ENCODE measurements at places on chromosomes 2 and 18.

GRCh38 chr18:2146092-2146491 is 425.2 kb downstream of the METTL4 start:
- no peak for DNase-seq

DNA sequence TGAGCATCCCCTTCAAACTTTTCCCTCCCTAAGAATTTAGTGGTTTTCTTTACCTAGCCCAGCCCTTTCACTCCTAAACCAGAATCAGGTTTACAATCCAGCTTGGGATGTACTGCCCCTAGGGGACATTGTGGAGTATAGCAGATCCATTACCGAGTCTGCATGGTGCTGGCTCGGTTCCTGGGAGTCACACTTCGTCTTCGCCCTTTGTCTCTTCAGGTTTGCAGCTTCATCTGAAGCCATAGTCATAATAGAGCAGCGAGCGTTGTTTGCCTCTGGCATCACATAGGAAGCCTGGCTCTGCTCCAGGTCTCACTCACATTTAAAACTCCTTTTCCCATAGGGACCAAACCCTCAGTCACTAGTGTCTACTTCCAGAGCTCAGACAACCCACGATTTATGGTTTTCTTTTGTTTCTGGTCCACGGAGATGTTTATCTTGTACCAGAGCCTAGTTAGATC is 16.8 kb upstream of the LYPD6 start:
- DNase-seq: peak; percentile 83

- no peak for DNase-seq
Measured at GRCh38 chr2:170377500-170378207, 199.7 kb downstream of the MYO3B start.

GRCh38 chr2:62826953-62827675 is 121.6 kb downstream of the EHBP1 start:
- DNase-seq: no peak

DNA sequence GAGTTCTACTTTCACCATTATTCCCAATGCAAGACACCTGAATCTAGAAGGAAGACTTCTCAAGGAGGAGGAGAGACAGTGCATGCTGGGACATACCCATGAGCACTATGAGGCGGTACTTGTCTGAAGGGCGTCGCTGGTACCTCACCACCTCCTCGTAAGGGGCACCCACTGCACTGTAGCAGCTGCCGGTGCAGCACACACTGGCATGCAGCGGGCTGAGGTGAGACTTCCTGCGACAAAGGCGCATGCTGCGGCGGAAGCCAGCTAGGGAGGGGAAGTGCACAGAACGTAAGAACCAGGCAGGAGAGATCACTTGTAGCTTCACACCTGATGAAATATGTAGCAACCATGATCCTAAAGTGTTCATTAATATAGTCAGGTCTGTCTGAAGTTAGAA is 12.8 kb upstream of the TMEM237 start:
- no peak for DNase-seq

- peak; percentile 25 for DNase-seq
Measured at GRCh38 chr2:57877811-57878170, 168.8 kb upstream of the VRK2 start.

DNA sequence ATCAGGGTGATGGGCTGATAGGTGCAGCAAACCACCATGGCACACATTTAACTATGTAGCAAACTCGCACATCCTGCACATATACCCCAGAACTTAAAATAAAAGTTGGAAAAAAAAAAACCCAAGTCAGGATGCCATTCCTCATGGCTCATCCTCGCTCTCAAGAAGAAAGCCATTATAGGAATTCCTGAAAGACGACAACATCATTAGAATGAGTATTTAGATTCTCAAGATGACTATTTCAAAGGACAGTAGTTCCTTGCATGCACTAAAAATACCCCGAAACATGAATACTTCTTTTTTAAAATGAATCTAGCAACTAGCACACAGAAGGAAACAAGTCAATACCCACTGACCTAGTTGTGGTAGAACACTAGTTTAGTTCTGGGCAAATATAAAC is 285.8 kb upstream of the REV1 start:
- no peak for DNase-seq

GRCh38 chr2:198376677-198377076 is 572.3 kb downstream of the PLCL1 start:
- DNase-seq: no peak

DNA sequence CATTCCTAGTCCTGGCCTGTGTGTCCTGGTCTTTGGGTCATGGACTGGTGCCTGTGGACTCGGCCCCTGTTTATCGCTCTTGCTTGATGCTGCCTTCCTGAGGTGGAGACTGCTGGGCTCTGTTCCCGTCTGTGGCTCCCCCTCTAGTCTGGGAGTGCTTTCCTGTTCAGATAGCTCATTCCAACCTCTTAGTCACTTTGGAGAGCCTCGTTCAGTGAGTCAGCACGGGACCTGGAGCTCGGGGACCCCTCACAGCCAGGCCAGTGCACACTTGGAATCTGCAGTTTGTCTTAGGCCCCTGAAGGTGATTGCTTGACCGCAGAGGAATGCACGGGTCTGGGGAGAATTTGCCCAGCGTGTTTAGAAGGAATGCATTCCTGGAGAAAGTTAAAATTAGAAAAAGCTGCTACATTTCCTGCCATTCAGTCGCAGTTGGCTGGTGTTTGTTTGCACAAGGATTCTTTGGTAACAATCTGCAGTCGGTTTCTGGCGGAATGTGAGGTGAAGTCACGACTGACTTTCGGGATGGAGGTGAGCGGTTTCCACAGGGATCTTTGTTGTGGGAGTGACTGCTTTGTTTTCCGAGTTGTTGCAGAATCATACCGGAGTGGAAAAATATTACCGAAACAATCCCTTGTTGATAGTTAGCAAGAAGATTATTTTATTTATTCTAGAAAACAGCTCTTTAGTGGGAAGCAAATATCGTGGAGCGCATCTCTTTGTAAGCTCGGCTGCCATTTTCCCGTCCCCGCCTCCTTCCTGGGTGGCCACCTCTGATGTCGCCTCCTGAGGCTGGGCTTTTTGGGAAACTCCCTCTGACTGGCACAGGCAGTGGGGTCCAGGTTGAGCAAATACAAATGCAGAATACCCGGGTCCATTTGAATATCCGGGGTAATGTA is 29.6 kb downstream of the SH3BP4 start:
- DNase-seq: no peak

GRCh38 chr2:24943427-24944053 is 23.5 kb upstream of the ADCY3 start:
- no peak for DNase-seq

DNA sequence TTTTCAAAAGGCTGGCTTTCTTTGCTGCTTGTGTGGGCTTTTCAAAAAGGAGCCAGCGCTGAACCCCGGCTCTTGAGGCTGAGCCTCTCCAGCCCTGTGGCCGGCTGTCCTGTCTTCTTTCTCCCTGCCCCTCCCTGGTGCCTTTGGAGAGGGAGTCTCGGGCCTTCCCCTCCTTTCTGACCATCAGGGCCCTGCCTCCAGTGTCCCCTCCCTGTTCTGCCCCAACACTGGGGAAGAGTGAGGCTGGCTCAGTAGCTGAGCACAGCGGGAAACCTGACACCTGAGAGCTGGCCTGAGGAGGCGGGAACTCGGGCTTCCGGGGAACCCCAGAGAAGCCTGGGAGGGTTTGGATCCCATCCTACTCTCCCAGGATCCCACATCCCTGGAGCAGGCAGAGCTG is 232.1 kb downstream of the LOXHD1 start:
- DNase-seq: no peak

- no peak for DNase-seq
Measured at GRCh38 chr2:240931319-240931949, 25.3 kb downstream of the CROCC2 start.

DNA sequence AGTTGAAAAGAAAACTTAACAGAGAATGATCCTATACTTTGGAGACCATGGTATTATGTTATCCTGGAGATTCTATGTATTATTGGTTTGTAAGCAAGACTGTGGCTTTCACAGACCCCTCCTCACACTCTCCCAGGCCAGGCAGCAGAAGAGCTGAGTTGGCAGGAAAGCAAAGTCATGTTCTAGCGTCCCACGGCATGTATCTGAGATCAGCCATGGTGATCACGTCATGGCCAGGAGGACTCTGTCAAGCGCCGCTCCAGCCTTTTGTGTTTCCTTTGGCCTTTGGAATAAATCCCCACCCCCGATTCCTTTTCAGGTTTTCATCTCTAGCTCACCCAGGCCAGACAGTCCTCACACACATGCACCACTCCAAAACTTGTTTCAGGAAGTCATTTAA is 39.1 kb downstream of the LRRC30 start:
- no peak for DNase-seq

DNA sequence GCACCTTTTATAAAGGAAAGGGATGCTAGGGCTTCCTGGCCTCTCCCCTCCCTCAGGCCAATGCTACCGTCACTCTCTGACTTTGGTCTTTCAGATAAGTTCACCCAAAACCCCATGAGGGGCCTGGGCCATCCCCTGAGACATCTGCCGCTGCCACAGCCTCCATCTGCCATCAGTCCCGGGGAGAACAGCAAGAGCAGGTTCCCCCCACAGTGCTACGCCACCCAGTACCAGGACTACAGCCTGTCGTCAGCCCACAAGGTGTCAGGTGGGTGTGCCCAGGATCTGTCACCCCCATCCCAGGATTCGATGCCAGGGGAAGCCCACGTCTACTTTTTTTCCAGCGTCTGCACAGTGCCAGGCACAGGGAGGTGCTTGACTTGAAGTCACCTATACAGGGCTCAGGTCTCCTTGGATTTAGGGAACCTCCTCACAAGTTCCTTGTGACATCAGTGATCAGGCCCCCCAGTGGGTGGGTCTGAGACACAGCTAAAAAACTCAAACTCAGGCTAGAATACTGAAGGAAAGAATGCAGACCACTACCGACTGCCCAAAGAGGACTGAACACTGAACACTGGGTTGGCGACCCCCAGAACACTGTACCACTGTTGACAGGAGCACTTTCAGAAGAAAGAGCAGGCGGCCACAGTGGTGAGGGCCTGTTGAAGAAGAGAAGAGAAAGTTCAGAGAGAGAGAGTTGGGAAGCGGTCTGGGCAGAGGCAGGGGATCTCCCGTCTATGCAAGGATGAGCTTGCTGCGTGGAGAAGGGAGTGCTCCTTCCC is 85.3 kb downstream of the EPAS1 start:
- no peak for DNase-seq

DNA sequence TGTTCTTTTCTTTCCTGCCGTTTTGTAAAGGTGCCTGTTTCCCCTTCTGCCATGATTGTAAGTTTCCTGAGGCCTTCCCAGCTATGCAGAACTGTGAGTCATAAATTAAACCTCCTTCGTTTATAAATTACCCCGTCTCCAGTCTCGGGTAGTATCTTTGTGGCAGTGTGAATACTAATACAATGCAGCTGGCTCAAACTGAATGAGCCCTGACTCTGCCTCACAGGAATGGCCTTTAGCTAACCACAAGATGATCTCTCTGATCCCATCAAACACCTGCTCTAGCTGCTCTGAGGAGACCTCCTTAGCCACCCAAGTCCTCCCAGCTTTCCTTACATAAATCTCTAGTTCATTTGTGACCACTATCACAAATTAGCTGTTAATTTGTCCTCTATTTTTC is 41.5 kb upstream of the CAB39 start:
- no peak for DNase-seq

DNA sequence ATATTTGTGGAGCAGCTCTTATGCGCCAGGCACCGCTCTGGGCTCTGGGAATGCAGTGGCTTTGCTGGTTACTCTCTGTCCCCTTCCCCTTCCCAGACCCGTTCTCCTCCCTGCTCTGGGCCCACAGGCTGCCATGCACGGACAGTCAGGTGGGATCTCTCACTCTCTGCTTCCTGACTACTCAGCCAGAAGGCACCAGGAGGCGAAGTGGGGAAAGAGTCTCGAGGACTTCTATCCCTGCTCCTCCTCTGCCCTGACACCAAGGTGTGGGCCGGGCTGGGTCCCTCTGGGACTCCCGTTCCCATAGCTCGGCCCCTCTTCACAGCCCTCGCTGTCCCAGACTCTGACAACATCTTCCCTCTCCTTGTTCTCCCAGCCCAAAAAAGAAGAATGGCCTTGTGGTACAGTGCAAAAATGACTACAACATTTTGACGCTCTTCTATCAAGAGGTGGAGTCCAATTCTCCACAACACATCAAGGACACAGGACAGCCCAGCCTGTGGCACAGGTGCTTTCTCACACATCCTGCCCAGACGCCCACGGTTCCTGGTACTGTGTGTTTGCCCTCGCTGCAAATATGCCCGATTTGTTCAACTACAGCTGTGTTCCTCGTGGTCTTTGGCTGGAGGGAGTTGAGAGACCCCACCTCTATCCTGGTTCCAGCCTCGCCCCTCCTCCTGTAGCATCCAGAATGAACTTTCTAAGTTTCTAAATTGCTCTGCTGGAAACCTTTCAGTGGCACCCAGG is 14.0 kb upstream of the DUSP2 start:
- no peak for DNase-seq

- DNase-seq: no peak
Measured at GRCh38 chr18:12334366-12334808, 26.3 kb downstream of the TUBB6 start.

GRCh38 chr18:22838639-22839277 is 94.4 kb upstream of the RBBP8 start:
- no peak for DNase-seq

- no peak for DNase-seq
Measured at GRCh38 chr2:55327470-55328230, 58.6 kb upstream of the MTIF2 start.

GRCh38 chr2:43117521-43118143 is 108.8 kb downstream of the ZFP36L2 start:
- DNase-seq: no peak

GRCh38 chr2:74384051-74384450 is 3.9 kb upstream of the DCTN1 start:
- DNase-seq: no peak

Data from NCI-H774 (cell line).